ENCODE measurements at places on chromosomes 7 and 10.

- no peak for DNase-seq
Observed at GRCh38 chr7:69982197-69982596, 383.9 kb downstream of the AUTS2 start.

- DNase-seq, result no peak
Observed at GRCh38 chr7:134364619-134365037, 47.9 kb upstream of the SLC35B4 start.

- no peak for DNase-seq
Observed at GRCh38 chr7:157080111-157080730, 58.5 kb upstream of the UBE3C start.

GRCh38 chr7:34939175-34939574 lies 98.1 kb downstream of the DPY19L1 start:
- DNase-seq, result no peak

GRCh38 chr7:83130191-83130590 lies 32.5 kb downstream of the PCLO start:
- DNase-seq, result no peak

DNA sequence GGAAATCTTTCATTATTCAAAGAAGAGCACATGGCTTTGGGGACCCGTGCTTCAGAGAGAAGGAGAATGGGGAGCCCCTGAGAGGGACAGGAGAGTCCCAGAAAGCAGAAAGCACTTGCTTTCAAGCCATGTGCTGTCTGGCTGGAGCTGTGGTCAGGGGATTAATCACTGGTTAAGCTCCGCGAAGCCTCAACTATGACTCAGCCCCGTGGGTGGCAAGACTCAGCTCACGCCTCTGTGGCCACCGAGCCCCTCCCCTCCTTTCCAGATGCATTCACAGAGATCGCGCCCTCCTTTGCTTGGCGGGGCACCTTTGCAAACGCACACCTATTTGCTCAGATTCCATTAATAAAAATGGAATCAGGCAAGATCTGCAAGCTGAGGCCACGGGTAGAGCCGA lies 202.9 kb upstream of the TCERG1L start:
- DNase-seq, result no peak

DNA sequence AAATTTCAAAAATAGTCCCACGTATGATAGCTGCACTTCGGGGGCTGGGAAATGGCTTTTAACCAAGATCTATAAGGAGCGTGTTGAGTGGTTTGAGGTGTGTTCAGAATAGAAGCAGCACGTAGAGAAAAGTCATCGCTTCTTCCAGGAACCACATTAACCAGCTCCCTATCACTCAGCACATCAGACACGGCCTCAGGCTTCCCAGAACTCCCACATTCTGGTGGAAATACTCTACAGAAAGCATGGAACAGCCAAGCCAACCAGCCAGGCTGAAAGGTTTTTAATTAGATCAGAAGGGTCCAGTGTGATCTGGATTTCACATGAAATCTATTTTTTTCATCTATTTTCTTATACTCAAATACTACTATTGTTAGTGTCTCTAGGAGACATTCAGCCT lies 231.5 kb upstream of the NRP1 start:
- no peak for DNase-seq

DNA sequence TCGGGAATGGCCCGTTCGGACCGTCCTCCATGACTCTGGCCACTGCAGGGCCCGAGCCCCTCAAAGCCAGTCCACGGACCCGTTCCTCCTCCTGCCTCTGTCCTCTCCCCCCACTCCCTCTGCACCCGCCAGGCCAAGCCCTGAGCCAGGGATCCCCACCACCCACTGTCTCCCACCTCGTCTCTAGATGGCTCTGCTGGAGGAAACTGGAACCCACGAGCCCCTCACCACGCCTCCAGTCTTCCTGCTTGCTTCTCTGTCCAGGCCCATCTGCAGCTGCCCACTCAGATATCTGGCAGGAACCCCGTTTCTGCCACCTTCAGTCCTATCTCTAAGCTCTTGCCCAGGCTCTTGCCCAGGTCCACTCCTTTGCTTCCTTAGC lies 24.3 kb downstream of the GRID2IP start:
- DNase-seq, result no peak

GRCh38 chr10:28343987-28344895 lies 41.4 kb upstream of the MPP7 start:
- no peak for DNase-seq

DNA sequence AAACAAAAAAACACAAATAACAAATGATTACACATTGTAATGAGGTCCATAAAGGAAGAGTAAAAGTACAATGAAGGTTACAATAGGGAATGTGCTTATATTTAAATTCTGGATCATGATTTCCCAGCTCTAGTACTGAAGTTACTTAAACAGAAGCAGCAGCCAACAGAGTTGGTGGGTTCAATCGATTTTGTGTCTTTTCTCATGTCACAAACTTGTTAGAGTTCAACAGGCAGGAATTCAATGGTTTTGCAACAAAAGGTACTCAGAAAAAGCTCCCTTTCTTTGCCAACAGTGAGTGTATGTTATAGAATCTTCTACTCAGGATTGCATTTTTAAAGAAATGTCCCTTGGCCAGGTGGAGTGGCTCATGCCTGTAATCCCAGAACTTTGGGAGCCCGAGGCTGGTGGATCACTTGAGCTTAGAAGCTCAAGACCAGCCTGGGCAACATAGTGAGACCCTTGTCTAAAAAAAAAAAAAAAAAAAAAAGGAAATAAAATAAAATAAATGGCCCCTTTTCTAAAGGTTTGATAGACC lies 29.6 kb upstream of the IL6 start:
- no peak for DNase-seq

- DNase-seq, result no peak
Observed at GRCh38 chr10:116973946-116974455, 31.0 kb downstream of the SHTN1 start.

DNA sequence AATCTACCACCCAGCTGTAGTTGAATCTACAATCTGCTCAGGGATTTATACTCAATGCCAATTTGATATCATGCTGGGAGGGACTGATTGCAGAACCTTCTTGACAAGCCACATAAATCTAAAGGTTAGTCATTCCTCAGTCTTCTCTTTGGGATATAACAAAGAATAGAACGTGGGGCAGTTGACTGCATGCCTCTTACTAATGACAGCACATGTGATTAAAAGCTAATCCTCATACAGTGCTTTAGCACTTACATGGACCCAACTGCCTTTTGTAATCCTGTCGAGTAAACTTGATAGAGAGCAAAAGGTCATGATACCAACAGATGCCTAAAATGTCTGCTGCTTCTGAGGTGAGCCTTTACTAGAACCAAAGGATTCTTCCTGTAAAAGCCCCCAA lies 12.3 kb downstream of the KLHL7 start:
- DNase-seq, result no peak

GRCh38 chr10:131323025-131323424 lies 11.5 kb upstream of the TCERG1L start:
- DNase-seq, result no peak

- DNase-seq, result no peak
Observed at GRCh38 chr7:124460056-124460450, 305.5 kb downstream of the GPR37 start.

GRCh38 chr10:89241486-89242344 lies 9.9 kb downstream of the LIPA start:
- no peak for DNase-seq

GRCh38 chr7:24652251-24652939 lies 79.1 kb downstream of the PALS2 start:
- DNase-seq, result no peak

DNA sequence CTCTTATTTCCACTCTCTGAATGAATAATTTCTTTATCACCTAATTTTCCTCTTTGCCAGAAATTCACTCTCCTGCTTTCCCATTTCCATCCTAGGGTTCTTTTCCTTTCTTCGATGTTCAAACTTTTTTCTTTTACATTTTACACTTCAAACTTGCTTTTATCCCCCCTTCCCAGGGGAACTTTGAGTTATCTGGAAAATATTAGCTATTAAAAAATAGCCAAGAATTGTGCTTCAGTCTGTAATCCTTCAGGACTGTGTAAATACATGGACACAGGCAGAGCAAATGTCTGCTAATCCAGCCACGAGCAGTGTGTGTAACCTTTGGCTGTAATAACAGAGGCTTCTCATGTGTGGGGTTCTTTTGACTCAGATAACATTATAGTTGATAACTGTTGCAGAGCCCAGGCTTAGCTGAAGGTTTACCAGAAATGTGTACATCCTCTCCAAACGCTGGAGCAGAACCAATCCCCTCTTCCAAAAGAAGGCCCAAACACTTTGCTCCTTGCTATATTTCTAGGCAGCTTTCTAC lies 4.6 kb downstream of the ASB4 start:
- DNase-seq, result no peak

DNA sequence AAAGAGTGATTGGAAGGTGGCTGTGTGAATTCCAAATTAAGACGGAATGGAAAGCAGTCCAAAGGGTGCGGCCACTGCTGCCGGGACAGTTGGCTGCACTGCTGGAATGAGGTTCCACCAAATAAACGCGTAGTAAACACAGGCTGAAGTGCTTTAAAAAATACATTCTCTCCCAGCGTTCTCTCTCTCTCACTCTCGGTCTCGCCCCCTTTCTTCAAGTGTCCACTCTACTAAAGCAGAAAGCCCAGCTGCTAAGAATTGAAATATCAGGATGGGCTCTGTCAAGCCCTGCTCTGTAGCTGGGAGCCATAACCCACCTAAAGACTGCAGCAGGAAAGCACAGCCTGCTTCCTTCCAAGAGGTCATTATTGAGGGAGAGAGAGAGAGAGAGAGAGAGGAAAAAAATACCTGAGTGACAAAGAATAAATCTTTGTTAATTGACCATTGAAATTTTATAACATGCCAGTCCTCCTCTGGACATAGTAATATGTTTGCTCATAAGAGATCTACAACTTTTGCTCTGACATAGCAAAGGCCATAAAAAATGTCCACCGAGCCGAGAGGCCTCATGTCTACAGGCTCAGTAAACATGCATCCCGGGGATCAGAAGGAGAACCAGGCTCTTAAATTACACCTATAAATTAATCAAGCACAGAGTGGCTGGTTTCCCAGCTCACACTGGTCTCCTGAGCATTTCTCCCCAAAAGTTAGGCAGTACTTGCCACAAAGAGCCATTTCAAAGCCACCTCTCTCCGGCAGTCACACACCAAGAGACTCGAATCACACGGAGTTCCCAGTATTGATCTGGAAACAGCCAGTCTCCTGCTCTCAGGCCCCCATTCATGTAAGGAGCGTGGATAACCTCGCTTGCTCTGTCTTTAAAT lies 72.8 kb downstream of the FGFR2 start:
- no peak for DNase-seq

DNA sequence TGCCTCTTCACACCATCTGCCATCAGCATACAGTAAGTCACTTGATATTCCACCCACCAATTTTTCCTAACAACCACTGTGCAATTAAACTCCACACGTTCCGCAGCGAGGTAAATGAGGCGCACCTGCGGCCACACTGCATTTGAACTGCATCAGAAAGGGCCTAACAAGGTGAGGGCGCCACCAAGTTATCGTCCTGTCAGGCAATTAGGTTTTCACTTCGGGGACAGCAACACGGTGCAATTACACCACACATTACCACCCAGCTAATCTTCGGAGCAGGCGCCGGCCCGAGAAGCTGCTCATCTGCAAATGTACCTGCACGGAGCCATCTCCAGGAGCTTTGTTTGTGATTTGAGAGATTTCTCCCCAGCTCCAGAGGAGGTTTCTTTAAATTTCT lies 84.4 kb downstream of the EBF3 start:
- DNase-seq, result peak; percentile 73

DNA sequence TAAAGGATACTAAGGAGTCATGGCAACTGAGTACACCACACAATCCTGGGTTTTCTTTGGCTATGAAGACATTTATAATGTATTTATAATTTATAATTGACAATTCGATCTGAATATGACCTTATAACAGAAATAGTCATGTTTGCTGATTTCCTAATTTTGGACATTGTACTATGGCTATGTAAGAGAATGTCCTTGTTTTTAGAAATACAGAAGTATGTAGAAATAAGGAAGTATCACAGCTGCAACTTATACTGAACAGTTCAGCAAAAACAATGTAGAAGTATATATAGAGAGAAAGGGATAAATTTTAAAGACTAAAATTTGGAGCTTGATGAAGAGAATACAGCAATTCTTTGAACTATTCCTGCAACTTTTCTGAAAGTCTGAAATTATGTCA lies 32.6 kb downstream of the PRLHR start:
- no peak for DNase-seq

DNA sequence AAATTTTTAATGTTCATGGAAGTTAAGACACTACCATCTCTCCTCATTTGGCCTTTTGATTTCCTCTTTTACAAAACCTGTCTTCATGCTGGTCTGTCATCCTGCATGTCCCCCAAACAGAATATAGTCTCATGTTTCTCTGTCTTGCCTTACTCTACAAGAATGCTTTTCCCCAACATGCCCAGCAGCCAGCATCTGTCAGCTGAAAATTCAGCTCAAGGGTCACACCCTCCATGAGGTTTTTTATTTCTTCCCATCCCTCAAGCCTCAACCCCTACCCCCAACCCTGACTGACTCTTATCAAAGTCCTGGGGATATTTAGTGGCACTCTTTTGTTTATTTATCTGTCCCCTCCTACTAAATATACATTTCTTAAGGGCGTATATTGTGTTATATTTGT lies 202.0 kb downstream of the ANK3 start:
- DNase-seq, result no peak

GRCh38 chr7:5381071-5381772 lies 42.4 kb downstream of the TNRC18 start:
- DNase-seq, result no peak

GRCh38 chr10:12945690-12946359 lies 55.7 kb downstream of the CCDC3 start:
- DNase-seq, result no peak

- no peak for DNase-seq
Observed at GRCh38 chr7:109663806-109664205, 1094.1 kb downstream of the DNAJB9 start.

DNA sequence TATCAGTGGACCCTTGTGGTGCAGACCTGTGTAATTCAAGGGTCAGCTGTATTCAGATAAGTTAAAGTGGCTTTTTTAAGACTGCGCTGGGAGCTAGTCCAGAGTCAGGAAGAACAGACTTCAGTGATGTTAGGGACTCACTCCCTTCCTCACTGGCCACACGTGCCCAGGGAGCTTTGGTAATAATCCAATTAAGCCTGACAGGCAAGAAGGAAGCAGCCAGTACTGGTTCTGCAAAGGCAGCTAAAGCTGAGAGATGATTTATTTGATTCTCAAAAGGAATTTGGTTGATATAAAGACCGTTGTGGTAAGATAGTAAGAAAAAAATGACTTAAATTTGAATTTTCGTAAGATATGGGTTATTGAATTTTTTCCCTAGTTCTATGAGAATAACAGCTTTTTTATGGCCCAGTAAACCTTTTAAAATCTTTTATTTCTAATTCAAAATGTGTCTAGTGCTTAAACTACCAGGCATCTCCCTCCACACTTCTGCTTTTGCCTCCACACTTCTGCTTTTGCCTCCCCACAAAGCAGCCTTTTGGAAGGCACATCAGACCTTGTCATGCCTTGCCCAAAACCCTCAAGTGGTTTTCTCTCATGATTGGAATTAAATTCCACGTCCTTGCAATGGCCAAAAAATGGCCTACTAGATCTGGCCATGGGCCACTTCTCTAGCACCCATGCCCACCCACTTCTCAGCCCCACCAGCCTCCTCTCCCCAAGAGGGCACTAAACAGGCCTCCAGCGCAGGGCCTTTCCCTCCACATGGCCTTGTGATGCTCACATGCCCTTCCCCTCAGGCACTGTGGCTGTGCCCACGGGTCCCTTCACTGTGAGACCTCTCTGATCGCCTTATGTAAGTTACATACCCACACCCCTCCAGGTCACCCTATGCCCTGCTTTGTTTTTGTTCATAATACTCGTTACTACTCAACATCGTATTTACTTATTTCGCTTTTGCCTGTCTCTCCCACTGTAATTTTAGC lies 92.5 kb downstream of the POU6F2 start:
- DNase-seq, result no peak

GRCh38 chr10:75474106-75474505 lies 42.7 kb downstream of the LRMDA start:
- DNase-seq, result no peak
